Calu3 (cell line): ENCODE measurements at places on chromosomes 1 and 21. TPM values are rescaled to one million over a fixed set of nuclear protein-coding genes. Genes with fewer than 3 reads are reported as not detected.

- no peak for DNase-seq
Measured at GRCh38 chr1:155038602-155039307, 5.1 kb downstream of the DCST1 start.

Gene SLFNL1
- total RNA-seq: 0.52 and 0.83 TPM in 2 replicates

DNA sequence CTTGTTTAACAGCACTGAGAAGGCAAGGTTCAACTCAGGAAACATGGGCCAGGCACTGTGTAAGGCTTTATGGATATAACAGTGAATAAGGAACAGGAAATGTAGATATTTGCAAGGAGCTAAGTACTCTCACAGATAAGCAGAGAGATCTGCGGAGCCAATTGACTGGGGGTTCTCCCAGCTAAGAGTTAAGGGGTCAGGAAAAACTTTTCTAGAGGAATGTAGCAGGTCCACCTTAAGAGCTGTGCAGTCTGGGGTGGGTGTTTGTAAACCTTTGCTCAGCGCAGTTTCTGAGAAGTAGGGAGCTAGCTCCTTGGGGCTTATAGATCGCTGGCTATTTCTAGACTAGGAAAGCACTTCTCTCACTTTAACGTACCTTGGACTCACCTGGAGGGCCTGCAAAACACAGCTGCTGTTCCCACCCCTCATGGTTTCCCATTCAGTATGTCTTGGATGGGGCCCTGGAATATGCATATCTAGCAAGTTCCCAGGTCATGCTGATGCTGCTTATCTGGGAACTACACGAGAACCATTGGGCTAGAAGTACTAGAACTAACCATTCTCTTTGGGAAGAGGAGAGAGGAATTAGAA is 51.7 kb downstream of the TLCD4 start:
- peak; percentile 27 for DNase-seq

GRCh38 chr1:160834945-160835565 is 27.6 kb downstream of the CD244 start:
- peak; percentile 68 for DNase-seq

GRCh38 chr21:38326429-38326828 is 69.6 kb downstream of the KCNJ15 start:
- no peak for DNase-seq
